ENCODE measurements at places on chromosomes 11 and 22.

- no peak for DNase-seq
Measured at GRCh38 chr11:14872032-14872431, 20.0 kb downstream of the CYP2R1 start.

GRCh38 chr11:15016200-15016599 is 44.0 kb upstream of the CALCA start:
- no peak for DNase-seq

DNA sequence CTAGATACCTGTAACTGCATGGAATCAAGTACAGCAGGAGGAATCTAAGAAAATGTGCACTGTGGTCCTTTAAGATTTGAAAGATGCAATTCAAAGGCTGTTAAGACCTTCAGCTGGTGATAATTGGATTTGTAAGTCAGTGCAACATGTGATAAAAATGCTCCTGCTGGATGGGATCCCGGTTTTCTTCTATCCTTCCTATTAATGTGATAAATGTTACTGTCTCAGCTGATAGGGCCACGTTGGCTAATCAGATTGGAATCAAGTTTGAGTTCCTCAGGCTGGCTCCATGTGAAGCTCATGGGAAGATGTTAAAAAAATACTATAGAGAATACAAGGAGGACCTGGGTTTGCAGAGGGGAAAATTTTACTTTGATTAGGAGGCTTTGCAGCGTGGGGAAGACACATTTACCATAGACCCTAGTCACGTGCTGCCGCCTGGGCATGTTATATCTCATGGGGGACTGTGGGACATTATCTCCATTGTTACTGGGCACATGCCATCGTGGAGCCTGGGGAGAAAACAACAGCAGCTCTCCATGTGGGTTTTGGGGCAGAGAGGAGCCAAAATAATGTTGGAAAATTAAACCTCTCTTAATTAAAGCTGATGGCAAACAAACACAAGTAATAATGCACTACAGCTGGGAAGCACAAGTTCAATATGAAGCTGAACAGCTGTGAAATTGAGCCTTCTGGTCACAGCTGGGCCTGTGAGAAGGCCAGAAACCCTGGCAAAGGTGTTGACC is 652.5 kb downstream of the NTM start:
- DNase-seq: no peak

GRCh38 chr22:50009251-50009650 is 3.3 kb downstream of the IL17REL start:
- no peak for DNase-seq

- DNase-seq: no peak
Measured at GRCh38 chr22:48415520-48415919, 1412.2 kb downstream of the BRD1 start.

- no peak for DNase-seq
Measured at GRCh38 chr11:104713401-104713800, 184.9 kb downstream of the CASP12 start.

DNA sequence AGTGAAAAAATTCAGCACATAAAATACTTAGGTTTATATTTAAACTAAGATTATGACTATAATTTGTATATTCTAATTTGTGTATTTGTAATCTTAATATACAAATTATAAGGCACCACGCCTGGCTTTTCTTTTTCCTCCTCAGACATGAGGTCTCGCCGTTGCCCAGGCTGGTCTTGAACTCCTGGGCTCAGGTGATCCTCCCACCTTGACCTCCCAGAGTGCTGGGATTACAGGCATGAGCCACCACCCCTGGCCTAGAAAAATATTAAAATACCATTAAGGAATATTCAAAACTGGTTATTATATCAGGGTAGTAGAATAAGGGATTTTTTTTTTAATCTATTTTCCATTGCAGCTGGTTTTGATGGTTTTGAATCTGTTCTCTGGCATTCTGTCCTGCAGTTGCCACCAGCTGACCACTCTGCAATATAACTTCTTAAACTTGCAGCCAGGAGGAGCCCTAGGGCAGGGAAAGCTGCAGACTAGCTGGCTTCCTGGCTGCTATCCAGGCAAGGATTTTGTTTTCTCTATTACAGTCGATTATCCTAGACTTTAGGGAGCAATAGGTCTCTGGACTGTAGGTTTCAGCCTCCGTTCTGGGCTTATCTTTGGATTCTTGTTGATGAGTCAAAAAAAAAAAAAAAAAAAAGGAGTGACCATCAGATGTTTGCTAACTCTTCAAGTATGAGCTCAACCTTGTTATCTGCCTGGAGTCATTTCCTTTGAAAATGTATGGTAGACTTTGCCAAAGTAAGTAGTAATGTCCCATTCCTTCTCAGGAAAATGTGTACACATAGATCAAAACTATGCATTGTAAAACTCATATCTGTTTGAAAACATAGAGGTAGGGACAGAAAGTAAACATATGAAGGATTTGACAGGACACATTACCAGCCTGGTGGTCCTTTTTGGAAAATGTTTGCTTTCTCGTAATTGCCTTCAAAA is 13.2 kb downstream of the POLA2 start:
- DNase-seq: peak; percentile 11

- DNase-seq: no peak
Measured at GRCh38 chr11:1630271-1630670, 696 bp downstream of the KRTAP5-5 start.

DNA sequence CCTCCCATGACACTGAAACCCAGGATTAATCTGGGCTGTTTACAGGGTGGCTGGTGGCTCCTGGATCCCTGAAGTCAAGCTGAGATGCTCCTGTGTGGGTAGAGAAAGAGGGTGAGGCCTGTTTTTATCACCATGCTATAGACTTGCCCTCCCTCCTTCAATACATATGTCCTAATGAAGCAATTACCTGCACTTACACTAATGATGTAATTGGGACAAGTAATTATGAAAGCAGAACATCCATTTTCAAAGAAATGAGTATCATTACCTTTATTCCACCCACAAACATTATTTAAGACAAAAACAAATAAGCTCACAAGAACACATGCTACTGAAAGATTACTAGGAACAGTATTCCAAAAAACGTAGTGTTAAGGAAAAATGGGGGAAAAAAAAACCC is 64.3 kb upstream of the CHRM4 start:
- DNase-seq: no peak

DNA sequence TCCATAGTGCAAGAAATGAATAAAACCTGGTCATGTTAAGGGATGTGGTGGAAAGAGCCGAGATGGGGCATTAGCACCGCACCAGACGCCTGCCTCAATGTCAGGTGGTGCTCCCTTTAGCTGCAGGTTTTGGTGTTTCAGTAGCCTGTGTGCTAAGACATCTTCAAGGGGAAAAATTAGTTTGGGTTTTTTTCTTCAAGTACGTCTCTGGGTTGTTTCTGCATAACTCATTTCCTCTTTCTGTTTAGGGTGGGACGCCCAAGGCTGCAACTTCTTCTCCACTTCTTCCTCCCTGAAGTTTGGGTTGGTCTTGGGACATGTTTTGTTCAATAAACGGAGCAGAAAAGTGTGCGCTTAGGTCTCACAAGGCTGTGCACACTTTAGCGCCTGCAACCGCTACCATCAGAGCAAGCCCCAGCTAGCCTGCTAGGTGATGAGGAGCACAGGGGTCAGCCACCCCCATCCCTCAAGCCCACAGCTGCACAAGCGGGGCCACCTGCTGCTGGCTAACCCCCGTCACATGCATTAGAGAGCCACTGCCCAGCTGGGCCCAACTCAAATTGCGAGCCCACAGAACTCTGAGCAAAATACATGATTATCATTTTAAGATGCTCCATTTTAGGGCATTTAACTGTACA is 1495.7 kb downstream of the TBC1D22A start:
- DNase-seq: no peak

DNA sequence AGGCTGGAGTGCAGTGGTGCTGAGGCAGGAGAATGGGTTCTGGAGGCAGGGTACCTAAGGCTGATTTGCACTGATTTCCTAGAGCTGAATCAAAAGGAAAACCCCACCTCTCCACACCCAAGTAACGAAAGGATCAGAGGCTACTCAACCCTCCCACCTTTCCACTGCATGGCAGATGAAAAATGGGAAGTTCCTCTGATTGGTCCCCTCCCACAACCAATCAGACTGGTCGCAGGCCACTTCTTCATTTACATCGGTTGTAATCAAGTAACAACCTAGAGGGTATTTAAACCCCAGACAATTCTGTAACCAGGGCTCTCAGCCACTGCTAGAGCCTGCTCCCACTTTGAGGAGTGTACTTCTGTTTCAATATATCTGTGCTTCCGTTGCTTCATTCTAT is 18.6 kb upstream of the PARVB start:
- DNase-seq: no peak

GRCh38 chr11:80096736-80097135 is 655.9 kb upstream of the TENM4 start:
- no peak for DNase-seq

DNA sequence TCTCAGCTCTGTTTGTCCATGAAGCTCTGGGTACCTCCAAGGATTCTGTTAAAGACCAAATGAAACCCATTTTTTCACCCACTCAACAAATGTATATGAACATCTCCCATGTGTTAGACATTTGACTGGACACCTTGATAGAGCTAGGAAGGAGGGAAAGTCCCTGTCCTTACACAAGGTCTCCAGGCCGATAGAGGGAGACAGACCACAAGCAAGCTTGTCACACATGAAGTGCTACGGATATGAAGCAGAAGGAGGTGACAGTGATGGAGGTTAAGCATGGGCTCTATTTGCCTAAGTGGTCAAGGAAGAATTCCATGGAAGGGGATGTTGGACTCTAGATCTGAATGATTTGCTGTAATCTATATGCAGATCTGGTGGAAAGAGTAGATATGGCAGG is 138.5 kb downstream of the MYO18B start:
- no peak for DNase-seq
